ENCODE measurements at places on chromosomes 4 and X. TPM values are rescaled to one million over a fixed set of nuclear protein-coding genes. Genes with fewer than 3 reads are reported as not detected.

Gene RHOXF2
- 0.09 TPM for polyA plus RNA-seq

Gene SSX4B
- polyA plus RNA-seq, result not detected

Gene MAPK10
- polyA plus RNA-seq, result 3.3 TPM

Gene HTR2C
- not detected for polyA plus RNA-seq

Gene CCNB3
- polyA plus RNA-seq, result 2.3 TPM

Gene ZMAT1
- polyA plus RNA-seq, result 4.2 TPM

Gene CT45A9
- polyA plus RNA-seq, result not detected

Gene CXCL8
- polyA plus RNA-seq, result 3.3 TPM

Gene CENPE
- 4.3 TPM for polyA plus RNA-seq

Gene MAGEA8
- 0.25 TPM for polyA plus RNA-seq

Gene NUDT11
- 3.8 TPM for polyA plus RNA-seq

Gene TMSB15A
- 9.8 TPM for polyA plus RNA-seq

Gene SSX3
- not detected for polyA plus RNA-seq

Gene PABPC1L2B
- not detected for polyA plus RNA-seq

Gene MAGEB2
- polyA plus RNA-seq, result not detected

Gene GLRA2
- polyA plus RNA-seq, result 0.11 TPM

Gene RTL9
- 1.8 TPM for polyA plus RNA-seq

Gene NMU
- 1.7 TPM for polyA plus RNA-seq

Gene NDUFC1
- 51.4 TPM for polyA plus RNA-seq

Gene OPRPN
- not detected for polyA plus RNA-seq

Gene CXCL1
- polyA plus RNA-seq, result not detected

Gene MAGEA9B
- not detected for polyA plus RNA-seq

Measured in forelimb muscle (tissue), 1 donor.